Thoracic aorta (tissue), 2 donors: ENCODE measurements at places on chromosomes 5 and 9. TPM values are rescaled to one million over a fixed set of nuclear protein-coding genes. Genes with fewer than 3 reads are reported as not detected.

- DNase-seq, result no peak
- H3K4me1 ChIP-seq, result no peaks in the 10 kb centered on the region
- H3K27ac ChIP-seq, result no peak overlapping the region
- no peak overlapping the region for H3K4me3 ChIP-seq
- no peaks in the 10 kb centered on the region for H3K27me3 ChIP-seq
- no peaks in the 10 kb centered on the region for H3K36me3 ChIP-seq
Measured at GRCh38 chr9:79131246-79131774, 440.5 kb upstream of the TLE4 start.

DNA sequence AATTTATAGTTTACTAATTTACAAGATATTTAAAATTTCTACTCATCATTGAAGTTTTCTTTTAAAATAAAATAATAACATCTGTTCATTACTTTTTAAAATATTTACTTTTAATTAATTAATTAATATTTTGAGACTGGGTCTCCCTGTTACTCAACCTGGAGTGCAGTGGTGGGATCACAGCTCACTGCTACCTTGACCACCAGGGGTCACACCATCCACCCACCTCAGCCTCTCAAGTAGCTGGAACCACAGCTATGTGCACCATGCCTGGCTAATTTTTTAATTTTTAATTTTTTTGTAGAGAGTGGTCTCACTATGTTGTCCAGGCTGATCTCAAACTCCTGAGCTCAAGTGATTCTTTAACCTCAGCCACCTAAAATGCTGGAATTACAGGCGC is 1013.6 kb downstream of the CDH9 start:
- H3K27ac ChIP-seq, result no peak overlapping the region
- H3K4me3 ChIP-seq, result no peak overlapping the region
- H3K36me3 ChIP-seq, result no peaks in the 10 kb centered on the region
- H3K4me1 ChIP-seq, result no peaks in the 10 kb centered on the region
- DNase-seq, result no peak

DNA sequence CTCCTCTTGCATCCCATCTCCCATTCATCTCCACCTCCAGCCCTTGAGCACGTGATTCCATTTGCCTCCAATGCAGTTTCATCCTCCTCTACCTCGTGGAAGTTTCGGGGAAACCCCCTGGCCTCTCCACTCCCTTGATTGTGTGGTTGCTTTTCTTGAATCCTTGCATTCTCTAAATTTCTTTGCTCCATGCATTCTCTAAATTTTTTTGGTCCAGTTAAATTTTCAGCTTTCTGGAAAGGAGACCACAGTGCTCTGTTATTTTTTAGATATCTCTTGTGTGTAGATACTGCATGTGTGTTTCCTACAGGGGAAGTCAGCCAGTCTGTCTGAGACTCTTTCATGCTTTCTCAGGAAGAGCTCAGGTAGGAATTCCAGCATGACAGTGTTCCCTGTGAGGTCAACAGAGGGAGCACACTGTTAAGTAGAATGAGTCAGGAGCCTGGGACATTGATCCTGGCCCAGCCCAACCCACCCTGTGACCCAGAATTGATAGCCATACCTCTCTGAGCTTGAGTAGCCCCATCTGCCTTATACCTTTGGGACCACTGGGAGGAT is 52.8 kb downstream of the AMBP start:
- H3K27ac ChIP-seq, result no peak overlapping the region
- no peak overlapping the region for H3K4me3 ChIP-seq

The MTMR12 gene
- 23.6 TPM for total RNA-seq

The GHR gene
- total RNA-seq, result 6.4 TPM

The IFNK gene
- not detected for total RNA-seq

The EGR1 gene
- total RNA-seq, result 340 TPM

The TYRP1 gene
- 3.8 TPM for total RNA-seq
